ENCODE measurements at places on chromosomes 12 and 14. TPM values are rescaled to one million over a fixed set of nuclear protein-coding genes. Genes with fewer than 3 reads are reported as not detected.

- H3K4me3 ChIP-seq = no peak overlapping the region
- no peaks in the 10 kb centered on the region for H3K36me3 ChIP-seq
- no peak for DNase-seq
- H3K4me1 ChIP-seq = no peaks in the 10 kb centered on the region
Observed at GRCh38 chr12:107549651-107550480, 135.7 kb upstream of the PWP1 start.

- no peaks in the 10 kb centered on the region for H3K4me1 ChIP-seq
- no peak for DNase-seq
- no peak overlapping the region for H3K27ac ChIP-seq
Observed at GRCh38 chr12:93033948-93034347, 104.9 kb upstream of the EEA1 start.

Gene SPX
- 0.16 TPM for polyA plus RNA-seq

Gene DUSP16
- polyA plus RNA-seq = 12.5 TPM

Gene HOMEZ
- polyA plus RNA-seq = 7.6 TPM

Gene GRIN2B
- 0.05 TPM for polyA plus RNA-seq

Gene NUAK1
- 9.3 TPM for polyA plus RNA-seq
